ENCODE measurements at places on chromosomes 13 and 19.

- no peak for DNase-seq
Measured at GRCh38 chr13:112752711-112753541, 63.1 kb downstream of the ATP11A start.

DNA sequence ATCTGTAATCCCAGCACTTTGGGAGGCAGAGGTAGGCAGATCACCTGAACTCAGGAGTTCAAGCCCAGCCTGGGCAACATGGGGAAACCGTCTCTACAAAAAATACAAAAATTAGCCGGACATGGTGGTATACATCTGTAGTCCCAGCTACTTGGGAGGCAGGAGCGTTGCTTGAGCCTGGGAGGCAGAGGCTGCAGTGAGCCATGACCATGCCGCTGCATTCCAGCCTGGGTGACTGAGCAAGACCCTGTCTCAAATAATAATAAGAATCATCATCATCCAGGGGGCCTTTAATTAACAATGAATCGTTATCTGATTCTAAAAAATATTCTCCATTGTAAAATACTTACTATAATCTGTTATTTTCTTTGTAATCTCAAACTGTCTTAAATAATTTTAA lies 283.4 kb downstream of the DACH1 start:
- no peak for DNase-seq

- peak; percentile 29 for DNase-seq
Measured at GRCh38 chr19:17075864-17076542, 426 bp downstream of the MYO9B start.

- no peak for DNase-seq
Measured at GRCh38 chr19:18274219-18274780, at the start of gene IQCN. TSS of gene IQCN (minus strand) at chr19:18274452. CDS start at chr19:18269478, 4,974 bp downstream.

DNA sequence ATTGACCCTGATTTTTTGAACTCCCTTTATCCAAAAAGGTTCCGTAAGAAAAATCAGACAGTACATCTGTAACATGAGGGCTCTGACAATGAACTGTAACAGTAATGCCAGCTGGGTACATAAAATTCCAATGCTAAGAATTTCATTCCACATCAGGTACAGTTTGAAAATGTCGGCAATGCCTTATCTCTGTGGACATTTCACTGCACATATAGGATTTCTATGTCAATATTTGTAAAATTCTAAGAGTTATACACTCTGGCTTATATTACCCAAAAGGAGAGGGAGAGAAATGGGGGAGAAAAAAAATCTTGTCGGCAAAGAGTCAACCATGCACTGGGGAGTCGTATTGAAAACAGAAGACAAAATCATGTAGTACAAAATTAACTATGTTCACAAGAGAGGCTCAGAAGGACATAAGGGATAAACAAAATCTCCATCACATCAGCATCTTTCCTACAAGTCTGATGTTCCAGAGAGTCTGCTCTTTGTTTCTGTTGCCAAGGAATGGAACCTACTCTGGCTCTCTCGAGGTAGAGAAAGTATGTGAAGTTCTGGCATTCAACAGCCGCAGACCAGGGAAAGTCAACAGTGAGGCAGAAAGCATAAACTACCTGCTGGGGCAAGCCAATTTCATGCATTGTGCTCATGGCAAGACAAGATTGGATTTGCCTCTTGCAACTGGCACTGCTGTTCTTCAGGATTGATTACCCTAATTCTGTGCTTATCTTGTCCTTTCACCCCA lies 72.4 kb downstream of the STARD13 start:
- DNase-seq = no peak

DNA sequence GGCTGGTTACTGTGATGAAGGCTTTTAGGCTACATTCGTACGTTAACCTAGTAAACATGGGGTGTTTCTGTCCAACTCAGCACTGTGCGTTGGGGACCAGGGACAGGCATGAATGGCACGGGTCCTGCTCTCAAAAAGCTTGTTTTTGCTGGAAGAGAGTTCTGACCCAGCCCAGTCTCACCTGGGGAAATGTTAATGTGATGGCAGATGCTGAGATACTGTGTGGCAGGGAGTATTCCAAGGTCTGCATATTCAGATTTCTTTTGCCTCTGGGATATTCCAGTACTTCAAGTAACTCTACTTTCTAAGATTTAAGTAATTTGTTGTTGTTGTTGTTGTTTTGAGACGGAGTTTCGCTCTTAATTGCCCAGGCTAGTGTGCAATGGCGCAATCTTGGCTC lies 13.7 kb downstream of the CUL4A start:
- DNase-seq = no peak

DNA sequence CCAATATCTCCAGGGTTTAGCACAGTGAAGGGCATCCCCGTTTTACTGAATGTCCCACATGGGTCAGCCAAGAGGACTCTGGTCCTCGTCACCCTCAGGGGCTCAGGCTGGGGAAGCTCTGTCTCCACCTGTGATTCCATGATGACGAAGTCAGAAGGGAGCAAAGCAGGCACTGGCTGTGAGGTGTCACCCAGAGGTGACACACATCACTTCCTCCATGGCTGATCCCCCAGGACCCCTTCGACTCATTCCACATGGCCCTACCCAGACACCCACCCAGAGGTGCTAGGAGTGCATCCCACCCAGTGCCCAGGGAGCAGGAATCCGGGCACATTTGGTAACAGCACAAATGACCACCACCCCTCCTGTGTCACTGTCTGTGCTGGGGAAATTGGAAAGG lies 145.2 kb upstream of the VSTM2B start:
- no peak for DNase-seq

DNA sequence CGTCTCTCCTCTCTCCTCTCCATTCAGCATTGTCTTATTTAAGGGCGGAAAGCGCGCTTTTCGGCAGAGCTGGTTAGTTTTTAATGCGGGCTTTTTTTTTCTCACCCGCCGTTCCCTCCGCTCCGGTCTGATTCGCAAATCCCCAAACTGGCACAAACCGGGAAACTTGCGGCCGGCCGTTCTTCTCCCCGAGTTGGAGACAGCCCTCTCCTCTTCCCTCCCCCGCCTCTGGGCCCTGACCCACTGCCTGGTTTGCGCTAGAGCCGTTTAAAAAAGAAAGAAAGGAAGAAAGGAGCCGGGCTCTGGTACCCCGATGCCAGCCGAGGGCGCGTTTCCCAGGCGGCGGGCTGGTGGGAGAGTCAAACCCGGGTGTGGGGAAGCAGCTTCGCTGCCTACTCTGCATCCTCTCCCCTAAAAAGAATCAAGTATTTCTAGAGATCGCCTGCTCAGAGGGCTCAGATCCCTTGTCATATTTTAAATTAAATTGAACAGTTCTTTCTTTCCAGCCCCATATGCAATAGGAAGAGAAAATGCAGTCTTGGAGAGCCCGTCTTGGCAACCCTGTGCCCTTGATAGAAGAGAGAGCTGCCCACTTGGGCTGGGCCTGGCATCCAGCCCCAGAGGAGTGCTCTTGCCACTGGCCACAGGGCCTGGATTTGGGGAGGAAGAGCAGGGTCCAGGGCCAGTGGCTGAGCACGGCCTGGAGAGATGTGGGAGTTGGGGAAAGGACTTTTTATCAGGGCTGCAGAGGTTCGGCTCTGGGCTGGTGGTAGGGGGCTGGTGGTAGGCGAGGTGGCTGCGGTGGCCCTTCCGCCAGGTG lies 19.0 kb downstream of the NFIX start:
- no peak for DNase-seq

DNA sequence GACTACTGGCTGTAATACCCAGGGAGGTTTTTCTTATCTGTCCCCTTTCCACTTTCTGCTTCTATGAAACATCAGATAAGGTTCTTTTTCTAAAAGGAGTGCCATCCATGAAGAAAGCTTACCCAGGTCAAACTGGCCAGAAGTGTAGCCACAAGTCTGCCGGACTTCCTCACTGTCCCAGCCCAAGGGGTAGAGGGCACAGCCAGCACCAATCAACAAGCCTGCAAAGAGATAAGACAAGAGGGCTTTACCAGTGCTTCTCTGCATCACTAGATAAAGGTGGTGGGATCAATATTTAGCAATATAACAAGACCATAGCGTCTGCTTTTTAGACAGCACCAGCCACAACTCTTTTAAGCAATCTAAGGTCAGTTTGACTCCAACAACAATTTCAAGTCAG lies 224.7 kb downstream of the LHFPL6 start:
- no peak for DNase-seq

DNA sequence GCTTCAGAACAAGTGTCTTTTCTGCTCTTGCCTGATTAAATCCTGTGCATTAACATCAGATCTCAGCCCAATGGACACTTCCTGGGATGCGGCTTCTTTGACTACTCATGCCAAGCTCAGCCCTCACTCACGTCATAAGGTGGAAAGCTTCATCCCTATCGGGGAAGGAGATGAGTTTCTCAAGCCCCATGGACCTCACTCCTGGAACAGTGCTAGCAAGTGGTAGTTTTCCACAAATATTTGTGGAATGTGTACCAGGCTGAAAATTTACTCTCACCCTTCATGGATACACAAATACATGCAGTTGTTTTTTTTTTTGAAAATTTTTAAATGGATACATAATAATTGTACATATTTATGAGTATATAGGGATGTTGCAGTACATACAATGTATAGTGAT lies 34.6 kb upstream of the FARP1 start:
- DNase-seq = no peak

DNA sequence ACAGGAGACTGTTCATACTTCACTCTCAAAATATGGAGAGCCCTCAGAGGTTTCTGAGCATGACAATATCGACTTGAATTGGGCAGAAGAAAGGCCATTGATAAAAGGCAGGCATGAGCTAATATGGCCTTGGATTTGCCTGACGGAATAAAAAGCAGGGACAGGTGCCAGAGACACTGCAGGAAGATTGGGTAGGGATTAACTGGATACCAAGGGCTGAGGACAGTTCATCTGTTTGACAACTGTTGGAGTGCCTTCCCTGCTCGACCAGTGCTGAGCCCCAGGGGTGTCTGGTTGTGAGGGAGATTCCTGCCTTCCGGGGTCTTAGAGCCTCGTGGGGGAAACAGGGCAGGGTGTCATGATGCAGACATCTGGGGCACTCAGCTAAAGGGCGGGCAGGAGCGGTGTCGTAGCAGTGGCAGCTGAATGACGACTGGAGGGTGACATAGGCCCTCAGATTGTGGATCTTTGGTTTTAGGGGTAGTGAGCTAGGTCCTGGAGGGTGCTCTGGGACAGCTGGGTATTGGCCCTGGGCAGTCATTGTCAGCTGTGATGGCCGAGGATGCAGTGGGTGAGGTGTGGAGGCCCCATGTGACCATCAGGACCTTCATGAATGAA lies 12.3 kb downstream of the GATAD2A start:
- no peak for DNase-seq

DNA sequence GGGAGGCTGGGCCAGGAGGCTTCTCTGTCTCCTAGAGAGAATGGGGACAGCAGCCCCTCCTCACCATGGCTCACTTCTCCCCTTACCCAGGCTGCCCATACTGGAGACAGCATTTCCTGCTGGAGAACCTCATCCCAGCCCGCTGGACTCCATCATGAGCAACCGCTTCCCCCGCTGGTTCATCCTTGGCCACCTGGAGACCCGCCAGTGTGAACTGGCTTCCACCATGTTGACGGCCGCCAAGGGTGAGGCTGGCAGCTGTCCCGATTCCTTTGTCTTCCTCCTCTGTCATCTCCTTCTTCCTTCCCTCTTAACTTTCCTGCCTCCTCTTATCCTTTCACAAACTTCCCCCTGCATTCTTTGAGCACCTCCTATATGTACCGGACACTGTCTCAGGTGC lies 28.0 kb downstream of the ZSWIM4 start:
- DNase-seq = no peak

- DNase-seq = no peak
Measured at GRCh38 chr19:37218592-37218935, 550 bp downstream of the ZNF383 start.

DNA sequence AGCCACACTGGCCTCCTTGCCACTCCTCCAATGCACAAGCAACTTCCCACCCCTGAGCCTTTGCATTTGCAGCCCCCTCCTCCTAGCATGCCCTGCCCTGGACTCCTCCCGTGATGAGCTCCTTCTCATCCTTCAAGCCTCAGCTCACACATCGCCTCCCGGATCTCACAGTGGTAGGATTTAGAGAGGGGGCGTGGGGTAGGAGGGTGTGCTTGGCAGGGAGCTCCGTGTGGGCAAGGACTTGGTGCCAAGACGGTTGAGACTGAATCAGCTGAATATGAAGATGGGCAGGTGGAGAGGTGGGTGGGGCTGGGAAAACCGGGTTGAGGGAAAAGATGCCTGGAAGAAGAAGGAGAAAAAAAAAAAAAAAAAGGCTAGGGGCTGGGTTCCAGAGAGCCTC lies 48.4 kb upstream of the ZNRF4 start:
- DNase-seq = no peak

GRCh38 chr13:51997641-51998330 lies 13.5 kb downstream of the ATP7B start:
- no peak for DNase-seq

GRCh38 chr13:109496216-109496615 lies 290.2 kb downstream of the IRS2 start:
- DNase-seq = no peak
